ENCODE measurements at places on chromosomes 5 and 9.
A peak's percentile ranks its signal among the peaks of the same experiment; 100 is the strongest.

DNA sequence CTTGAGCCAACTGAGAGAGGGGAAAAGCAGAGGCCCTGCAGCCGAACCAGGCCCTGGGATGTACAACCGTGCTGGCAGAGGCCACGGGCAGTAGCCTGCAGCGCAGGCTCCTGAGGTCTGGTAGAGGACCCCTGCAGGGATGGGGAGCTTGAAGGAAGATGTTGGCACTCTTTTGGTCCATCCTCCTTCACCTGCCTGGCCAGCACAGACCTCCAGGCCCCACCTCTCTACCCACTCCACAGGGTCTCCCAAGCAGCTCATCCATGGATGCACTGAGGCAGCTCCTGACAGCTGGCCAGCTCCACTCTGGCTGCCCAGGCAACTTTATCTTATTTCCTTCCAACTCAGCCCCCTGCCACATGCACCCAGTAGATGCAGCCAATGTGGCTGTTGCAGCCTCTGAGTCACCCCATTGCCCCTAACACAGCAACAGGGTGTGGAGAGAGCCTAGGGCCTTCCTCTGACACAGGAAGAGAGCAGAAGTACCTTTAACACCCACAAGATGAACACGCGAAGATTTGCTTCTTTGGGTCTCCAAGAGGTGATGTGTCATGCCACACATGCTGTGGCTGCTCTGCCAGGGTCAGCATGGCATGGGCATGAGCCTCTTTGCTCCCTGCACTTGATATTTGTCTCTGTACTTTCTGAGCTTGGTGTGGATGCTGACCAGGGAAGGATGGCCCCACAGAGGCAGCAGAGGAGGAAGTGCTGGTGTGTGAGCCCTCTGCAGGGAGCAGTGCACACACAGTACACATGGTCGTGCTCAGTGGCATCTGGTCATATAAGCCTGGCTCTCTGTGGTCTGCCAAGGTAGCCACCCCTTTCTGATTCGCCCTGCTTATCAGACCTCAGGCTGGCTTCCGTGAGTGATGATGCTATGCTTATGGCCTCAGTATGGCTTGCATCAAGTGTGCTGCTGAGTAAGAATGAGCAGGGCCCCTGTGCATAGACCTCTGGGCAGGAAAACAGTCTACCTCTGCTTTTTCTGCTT, 117.2 kb downstream of the NRG2 start:
- DNase-seq = no peak

GRCh38 chr5:173570321-173571090, 45.9 kb downstream of the BOD1 start:
- DNase-seq = no peak

GRCh38 chr9:89871871-89872331, 267.1 kb downstream of the GADD45G start:
- DNase-seq = no peak

GRCh38 chr5:41574391-41574790, 64.0 kb upstream of the PLCXD3 start:
- no peak for DNase-seq

DNA sequence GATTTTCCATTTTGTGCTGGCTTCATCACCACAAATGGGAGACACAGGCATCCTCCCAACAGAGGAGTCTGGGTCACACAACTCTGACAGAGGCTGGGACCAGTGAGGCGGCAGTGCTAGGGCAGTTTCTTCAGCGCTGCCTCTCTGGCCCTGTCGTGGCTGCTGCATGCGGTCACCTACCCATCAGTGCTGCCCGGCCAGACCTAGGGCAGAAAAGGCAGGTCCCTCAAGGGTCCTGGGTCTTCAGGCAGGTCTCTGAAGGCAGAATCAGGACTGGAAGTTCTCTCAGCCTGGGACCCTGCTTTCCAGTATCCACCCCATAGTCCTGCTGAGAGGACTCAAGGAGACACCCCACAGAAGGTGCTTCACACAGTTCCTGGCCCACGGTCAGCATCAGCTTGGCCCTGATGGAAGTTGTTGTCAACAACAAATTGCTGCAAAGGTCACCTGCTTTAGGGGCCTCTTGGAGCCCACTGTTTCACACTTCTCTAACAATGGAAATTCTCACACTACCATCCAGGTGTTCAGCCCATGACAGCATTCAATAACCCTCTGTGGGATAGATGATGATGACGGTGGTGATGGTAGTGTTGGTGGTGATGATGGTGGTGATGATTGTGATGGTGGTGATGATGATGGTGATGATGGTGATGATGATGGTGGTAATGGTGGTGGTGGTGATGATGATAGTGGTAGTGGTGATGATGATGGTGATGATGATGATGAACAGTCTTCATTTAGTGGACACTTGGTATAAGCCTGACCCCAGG, 146.4 kb upstream of the PPP1R26 start:
- DNase-seq = no peak

DNA sequence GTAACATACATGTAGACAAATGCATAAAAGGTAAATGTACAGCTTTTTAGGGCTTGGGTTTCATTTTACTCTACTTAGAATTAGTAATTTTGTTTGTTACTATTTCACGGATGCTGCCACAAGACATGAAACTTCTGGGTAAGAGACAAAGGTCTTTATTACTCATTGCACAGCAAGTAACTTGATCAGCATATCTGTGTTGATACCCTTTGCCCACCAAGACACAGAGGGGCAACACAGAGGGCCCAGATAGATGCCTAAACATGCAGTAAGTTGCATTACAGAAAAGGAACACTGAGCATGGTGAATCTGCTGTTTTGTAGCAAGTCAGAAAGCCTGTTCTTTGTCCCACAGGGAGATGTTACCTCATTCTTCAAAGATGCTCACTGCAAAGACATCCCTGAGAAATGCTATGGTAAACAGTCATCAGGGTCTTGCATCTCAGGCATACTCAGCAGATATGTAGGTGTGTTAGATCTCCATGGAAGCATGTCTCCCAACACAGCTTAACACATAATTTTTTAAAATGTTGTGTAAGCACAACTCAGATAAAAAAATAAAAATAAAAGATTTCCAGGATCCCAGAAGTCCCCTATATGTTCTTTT, 10.3 kb downstream of the ITGA2 start:
- no peak for DNase-seq

- no peak for DNase-seq
These were observed 1.0 kb upstream of the TSLP start for GRCh38 chr5:111070272-111071134.

GRCh38 chr5:95511606-95512005, 43.2 kb downstream of the SKIC3 start:
- DNase-seq = no peak

DNA sequence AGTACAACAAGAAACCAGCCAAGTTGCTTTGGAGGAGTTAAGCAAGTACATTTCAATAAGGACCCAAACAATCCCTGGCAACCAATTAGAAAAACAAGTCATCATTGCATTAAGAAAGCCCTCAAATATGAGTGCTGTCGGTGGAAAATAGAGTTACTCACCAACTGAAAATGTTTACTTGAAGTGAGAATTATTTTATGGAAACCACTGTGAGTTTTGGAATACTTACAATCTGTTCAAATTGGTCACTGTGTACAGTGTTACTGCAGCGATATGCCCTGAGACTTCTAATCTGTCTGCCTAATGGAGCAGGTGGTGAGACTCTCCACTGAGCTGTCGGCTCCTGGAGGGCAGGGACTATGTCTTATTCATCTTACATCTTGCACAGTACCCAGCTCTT, 1073.2 kb upstream of the DMAC1 start:
- no peak for DNase-seq

GRCh38 chr9:130847306-130848217, 12.5 kb downstream of the ABL1 start:
- peak; percentile 72 for DNase-seq

- DNase-seq = no peak
These were observed 601 bp upstream of the FAF2 start for GRCh38 chr5:176447591-176447977.

- DNase-seq = no peak
These were observed 1371.0 kb upstream of the DMAC1 start for GRCh38 chr9:9170439-9171134.

DNA sequence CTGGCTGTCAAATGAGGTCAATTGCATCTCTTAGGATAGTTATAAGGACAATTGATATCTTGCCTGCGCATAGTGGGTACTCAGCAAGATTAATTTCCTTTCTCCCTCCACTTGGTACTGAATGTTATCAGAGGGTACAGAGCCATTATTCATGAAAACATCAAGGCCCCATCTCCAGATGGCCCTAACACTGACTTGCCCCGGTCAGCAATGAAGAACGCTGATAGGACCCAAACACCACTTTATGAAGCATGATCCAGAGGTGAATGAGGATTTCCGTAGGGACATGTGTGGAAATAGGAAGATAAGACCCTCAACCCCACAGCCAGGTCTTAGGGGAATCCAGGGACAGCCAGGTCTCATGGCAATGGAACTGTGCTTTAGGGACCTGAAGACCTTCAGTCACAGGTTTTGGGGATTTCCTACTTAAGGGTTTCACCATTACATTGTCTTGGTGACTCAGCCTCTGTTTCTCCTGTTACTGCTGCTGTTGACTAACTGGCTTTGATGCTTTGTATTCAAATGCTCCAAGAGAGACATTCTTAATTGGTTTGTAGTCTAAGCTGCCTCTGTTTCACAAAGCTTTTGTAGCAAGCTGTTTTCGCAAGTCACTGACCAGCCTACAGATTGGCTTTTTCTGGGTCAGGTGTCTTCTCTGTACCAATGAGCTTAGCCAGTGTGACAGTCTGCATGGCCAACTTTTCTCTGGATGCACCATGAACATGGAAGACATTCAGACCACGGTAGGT, 35.3 kb upstream of the IQGAP2 start:
- DNase-seq = no peak
